Right forelimb (tissue), 1 donor: ENCODE measurements at places on chromosomes 7 and 10.

GRCh38 chr7:36188266-36188665 lies 35.2 kb downstream of the EEPD1 start:
- no peak for DNase-seq

DNA sequence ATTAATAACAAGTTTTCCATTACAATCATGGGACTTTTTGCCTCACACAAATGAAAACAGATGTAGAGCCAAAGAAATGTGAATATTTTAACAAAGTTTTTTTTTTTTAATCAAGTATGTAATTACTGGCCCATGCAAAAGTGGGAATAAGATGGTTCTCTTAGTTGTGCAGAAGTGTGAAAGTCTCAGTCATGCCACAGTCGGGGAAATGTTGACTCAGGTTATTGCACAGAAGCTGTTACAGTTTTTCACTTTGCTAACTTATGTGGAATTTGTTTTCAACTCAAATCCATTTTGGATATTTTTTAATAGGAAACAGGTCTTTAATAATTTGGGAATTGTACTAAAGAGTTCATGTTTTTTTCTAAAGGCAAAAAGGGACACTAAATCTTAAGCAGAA lies 44.0 kb upstream of the CAV2 start:
- no peak for DNase-seq

- DNase-seq: no peak
These were observed 14.3 kb upstream of the VIPR2 start for GRCh38 chr7:159158888-159159405.

DNA sequence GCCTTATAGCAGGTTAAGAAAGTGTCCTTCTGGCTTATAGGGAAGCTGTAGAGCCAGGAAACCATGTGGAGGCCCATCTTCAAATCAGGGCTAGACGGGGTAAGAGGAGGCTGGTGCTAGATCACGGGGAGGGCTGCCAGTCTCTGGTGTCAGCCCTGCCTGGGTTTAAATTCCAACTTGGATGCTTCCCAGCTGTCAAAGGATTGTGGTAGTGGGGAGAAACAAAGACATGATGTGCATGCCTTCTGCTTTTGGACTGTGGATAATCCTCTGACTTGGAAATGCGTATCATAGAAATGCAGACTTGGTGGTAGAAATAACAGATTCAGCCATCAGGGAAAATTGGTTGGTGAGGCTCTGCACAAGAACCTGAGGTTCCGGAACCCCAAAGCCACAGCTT lies 325.6 kb downstream of the PHTF2 start:
- no peak for DNase-seq

GRCh38 chr7:151132461-151133205 lies 34.9 kb downstream of the GBX1 start:
- no peak for DNase-seq

- no peak for DNase-seq
These were observed 38.6 kb upstream of the AGK start for GRCh38 chr7:141512597-141512996.

DNA sequence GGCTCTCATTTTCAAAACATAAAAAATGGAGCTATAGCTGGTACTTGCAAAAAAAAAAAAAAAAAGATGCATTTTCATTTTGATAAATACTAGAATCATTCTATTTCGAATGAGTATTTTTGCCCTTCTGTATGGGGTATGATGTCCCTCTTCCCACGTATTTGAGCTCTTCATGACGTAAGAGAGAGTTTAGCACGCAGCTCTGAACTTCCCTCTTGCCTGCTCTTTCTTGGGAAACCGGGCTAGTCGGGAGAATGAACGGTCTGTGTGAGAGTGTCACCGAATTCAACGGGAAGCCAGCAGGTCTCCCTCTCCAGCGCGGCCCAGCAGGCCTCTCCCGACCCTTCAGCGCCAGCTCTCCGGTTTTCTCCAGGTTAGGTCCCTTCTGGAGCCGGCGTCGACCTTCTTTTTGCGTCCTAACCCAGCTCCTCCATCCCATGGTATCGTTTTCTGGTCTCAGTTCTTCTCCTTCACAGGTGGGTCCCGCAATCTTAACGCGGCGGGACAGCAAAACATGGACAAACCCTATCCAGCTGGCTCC lies 159.2 kb upstream of the PITRM1 start:
- no peak for DNase-seq

- no peak for DNase-seq
These were observed 12.7 kb downstream of the CUL1 start for GRCh38 chr7:148711191-148712102.

GRCh38 chr10:98338896-98339295 lies 70.9 kb upstream of the LOXL4 start:
- no peak for DNase-seq

- DNase-seq: no peak
These were observed 45.3 kb upstream of the EN2 start for GRCh38 chr7:155412416-155413253.

DNA sequence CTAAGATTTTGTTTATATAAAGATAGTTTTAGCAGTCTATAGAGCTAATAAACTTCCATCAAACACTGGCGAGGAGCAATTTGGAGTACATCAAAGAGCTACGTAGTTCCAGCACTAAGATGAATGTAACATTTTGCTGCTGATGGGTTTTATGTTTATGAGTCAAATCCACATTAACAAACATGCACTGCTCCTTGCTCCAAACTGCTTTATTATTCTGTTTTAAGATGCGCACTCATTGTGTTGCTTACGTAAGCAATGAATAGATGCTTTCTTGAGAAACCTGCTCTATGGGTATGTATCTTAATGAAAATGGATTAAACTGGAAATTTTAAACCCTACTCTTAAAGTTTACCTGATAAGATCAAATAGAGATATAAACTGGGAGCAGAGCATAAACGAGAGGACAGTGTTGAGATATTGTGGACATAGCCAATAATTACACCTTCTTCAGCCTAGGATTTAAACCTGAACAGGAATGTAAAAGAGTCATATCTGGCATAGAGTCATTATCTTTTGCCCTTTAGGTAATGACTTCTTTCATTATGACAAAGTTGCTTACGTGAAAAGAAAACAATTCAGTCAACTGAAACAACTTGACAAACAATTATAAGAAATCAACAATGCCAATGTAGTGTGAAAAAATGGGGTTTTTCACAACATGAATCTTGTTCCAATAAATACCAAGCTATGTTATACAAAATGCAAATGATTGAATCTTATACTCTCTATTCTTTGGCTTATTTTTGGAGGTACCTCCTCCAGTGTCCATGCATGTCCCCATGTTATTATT lies 153.5 kb upstream of the MTPN start:
- no peak for DNase-seq

DNA sequence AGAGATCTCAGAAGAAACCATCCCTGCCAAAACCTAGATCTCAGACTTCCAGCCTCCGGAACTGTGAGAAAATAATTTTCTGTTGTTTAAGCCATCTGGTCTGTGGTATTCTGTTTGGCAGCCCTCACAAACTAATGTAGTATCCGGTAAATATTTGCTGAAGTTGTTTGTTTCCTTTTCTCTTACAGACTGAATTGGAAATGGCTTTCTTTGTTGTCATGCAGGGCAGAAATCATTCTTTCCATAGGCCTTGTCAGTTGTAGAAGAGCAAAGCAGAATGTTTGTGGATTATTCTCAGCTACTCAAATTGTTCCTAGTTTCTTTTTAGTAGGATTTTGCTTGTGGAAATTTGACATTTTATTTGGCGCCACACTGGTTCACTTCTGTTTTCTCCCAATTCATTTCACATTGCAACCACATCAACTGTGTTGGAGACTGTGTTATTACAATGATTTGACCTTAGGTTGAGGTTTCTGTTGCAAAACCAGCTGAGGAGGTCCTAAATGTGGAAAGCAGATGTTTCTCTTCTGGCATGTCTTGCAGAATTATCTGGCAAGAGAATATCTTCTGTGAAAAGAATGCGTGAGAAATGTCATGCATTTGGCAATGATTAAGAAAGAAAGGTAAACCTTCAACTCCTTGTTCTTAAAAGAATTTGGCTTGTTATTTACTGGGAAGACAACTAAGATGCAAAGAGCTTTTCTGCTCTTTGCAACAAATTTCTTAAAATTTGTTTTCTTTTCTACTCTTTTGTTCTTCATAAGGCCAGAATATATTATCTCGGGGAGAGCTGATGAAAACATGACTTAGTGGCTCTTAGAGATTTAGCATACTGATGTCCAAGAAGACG lies 25.8 kb downstream of the ACTA2 start:
- no peak for DNase-seq

GRCh38 chr10:114982989-114983388 lies 45.0 kb downstream of the TRUB1 start:
- DNase-seq: no peak

DNA sequence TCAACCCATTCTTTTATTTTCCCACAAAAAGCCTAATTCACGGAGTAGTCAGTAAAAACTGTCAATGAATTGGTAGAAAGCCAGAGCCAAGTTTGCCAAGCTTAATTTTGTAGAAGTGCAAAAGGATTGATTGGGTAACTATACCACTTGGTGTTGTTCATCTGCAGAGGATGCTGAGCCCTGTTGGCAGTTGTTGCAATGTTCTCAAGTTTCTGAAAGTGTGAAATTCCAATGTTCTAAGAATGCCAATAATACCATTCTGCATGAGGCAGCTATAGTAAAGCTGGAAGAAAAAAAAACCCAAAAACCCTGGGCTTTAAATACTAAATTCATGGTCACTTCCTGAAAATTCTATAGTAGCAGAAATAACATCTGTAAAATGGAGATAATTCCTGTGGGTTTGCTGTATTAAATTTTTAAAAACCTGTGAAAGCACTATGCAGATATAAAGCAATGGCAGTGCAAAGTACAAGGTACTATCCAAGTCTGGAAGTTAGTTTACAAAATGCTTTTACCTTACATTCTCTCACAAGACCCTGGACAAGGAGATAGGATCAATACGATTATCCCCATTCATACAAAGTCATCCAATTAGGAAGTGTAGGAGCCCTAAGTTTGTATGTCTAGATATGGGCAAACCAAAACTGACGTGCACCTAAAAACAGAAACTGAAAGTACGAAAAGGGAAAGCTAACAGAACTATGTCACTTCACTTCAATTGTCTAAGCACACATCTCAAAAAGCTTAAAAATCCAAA lies 6.0 kb upstream of the PON1 start:
- DNase-seq: no peak

DNA sequence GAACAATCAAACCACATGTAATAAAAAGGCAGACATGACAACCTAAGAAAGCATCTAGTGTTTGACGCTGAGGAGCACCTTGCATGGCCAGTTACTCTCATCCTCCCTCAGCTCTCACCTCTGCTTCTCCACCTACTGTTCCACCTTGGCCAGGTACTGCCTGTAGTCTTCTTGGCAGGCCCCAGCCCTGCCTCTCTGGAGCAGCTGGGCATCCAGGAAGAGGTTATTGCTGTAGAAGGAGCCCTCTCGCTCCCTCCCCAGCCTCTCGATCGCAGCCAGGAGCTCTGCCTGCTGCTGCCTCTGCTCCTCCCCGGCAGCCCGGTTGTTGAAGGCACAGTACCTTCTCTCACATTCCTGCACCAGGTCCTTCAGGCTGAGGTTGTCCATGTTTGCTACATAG lies 9.7 kb downstream of the GIMAP5 start:
- DNase-seq: no peak

GRCh38 chr10:51066231-51066630 lies 8.1 kb upstream of the PRKG1 start:
- no peak for DNase-seq

DNA sequence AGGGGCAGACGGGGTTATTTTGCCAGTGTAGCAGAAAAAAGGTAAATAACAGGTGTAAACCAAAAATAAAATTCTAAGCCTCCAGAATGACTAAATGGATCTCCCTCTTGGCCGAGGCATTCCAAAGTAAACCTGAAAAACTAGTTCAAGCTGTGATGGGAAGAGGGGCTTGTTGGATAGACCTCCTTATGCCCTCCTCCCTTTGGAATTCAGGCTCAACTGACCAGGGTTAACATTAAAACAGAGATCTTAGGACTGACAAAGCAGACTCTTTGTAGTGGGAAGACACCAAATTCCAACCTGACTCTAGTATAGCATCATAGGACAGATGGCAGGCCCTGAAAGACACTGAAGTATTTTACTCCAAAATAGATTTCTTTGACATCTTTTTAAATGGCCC lies 113.8 kb upstream of the ITGB1 start:
- no peak for DNase-seq

DNA sequence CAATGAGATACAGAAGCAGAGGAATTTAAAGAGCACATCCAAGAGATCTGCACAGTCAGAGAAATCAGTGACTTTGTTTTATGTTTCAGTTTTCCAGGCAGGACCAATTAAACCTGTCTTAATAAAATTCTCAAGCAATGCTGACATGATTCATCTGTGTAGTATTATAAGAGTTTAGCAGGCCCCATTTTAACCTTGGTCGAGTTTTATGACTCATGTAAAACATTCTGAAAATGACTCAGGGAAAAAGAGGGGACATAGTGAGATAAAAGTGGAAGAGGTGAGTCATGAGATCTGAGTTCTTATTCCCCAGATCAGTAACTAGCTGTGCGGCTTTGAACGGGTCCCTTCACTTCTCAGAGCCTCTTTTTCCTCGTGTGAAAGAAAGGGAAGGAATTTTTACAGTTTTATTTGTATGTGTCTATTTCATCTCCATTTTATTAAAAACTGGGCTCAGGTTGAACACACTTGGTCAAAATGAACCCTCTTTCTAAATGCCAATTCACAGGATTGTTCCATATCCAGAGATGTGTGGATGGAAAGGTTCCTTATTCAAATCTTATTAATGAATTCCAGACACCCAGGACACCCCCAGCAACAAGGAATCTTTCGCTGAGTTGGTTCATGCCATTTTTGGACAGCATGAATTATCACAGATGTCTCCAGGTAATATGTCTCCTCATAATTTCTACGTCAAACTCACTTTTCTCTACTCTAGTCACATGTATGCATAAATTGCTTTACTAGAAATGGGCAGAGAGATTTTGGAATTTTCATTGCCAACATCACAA lies 143.2 kb downstream of the JAZF1 start:
- DNase-seq: no peak

DNA sequence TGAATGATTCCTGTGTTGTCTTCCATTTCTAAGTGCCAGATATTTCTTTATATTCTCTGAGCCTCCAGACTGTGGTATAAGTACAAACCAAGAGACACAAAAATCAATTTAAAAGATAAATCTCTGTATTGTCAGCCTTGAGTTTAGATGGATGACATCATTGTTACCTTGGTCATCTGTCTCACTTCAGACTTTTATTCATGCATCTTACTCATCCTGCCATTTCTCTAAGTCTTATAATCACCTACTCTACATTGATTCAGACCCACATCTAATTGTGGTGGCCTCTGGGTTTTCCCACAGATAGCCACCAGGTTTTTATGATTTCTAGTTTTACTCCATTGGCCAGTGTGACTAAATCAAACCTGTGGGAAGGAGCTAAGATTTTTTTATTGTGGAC lies 26.8 kb upstream of the HDAC9 start:
- no peak for DNase-seq

- no peak for DNase-seq
These were observed 312.0 kb downstream of the RNLS start for GRCh38 chr10:88270871-88271713.

- no peak for DNase-seq
These were observed 9.4 kb upstream of the GET4 start for GRCh38 chr7:867001-867405.
